ENCODE measurements at places on chromosomes 7 and 10. TPM values are rescaled to one million over a fixed set of nuclear protein-coding genes. Genes with fewer than 3 reads are reported as not detected.

GRCh38 chr10:22805304-22805703, 90.9 kb upstream of the PIP4K2A start:
- no peak for DNase-seq

DNA sequence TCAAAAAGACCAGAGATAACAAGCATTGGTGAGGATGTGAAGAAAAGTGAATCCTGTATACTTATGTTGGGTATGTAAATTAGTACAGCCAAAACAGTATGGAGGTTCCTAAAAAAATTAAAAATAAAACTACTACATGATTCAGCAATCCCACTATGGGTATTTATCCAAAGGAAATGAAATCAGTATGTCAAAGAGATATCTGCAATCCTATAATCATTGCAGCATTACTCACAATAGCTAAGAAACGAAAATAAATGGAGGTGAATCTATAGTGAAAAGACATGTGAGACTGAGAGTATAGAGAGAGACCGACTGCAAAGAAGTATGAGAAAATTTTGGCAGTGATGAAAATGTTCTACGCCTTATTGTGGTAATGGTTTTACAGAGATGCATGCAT, 139.2 kb upstream of the TMEM168 start:
- DNase-seq = no peak

- DNase-seq = no peak
These were observed 48.4 kb upstream of the ITGB1 start for GRCh38 chr10:33006342-33006887.

Gene ADAMTS14
- total RNA-seq = not detected

DNA sequence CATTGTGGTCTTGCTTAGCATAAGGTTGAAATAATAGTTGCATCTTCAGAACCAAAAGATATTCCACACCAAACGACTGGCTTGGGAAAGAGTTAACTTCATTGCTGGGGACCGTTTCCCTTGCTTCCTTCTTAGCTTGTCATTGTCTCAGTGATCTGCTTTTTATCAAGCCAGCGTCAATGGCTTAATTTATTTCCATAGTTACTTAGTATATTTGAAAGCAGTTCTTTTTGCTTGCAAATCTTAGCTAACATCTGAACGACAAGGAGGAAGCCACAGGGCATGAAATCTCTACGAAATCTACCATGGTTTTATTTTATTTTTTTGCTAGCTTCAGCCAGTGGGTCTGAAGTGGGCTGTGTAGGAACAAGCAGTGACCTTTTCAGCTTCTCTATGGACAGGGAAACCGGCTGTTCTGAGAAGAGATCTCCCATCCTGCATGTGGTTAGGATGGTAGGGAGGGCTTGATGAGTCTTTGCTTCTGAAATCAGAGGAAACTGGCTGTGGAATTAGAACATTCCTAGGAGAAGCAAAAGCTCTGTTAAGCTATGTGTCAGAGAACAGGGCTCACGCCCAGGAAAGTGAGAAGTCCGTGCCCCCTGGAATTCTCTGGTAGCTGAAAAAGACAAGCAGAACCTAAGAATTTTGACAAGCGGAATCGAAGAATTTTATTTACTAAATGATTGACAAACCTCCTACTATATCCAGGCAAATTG, 8.0 kb downstream of the SLC18A2 start:
- no peak for DNase-seq

GRCh38 chr7:107396990-107397389, 72.9 kb upstream of the GPR22 start:
- no peak for DNase-seq

Gene IL6
- total RNA-seq = not detected

Gene GNAT3
- total RNA-seq = not detected

GRCh38 chr10:24824536-24824935, 100.8 kb upstream of the ARHGAP21 start:
- DNase-seq = no peak

Gene HABP2
- total RNA-seq = 112 TPM

GRCh38 chr7:75716992-75717626, 21.6 kb downstream of the HIP1 start:
- no peak for DNase-seq

- no peak for DNase-seq
These were observed 314.6 kb downstream of the FRMD4A start for GRCh38 chr10:14016011-14016536.

- DNase-seq = no peak
These were observed 131.2 kb downstream of the CUX1 start for GRCh38 chr7:101948650-101949049.

Gene PRSS2
- total RNA-seq = 5.3 TPM

Gene ARL3
- 24.9 TPM for total RNA-seq

GRCh38 chr7:81469869-81470723, 299.8 kb downstream of the HGF start:
- DNase-seq = peak; percentile 52

- no peak for DNase-seq
These were observed 35.7 kb downstream of the CBX3 start for GRCh38 chr7:26237035-26237807.

GRCh38 chr7:10076660-10077300, 896.9 kb upstream of the PHF14 start:
- no peak for DNase-seq

GRCh38 chr7:114082642-114083165, 163.9 kb upstream of the PPP1R3A start:
- no peak for DNase-seq

GRCh38 chr7:132656846-132657776, 80.8 kb upstream of the PLXNA4 start:
- DNase-seq = no peak

GRCh38 chr10:26479766-26480492, 41.8 kb downstream of the APBB1IP start:
- no peak for DNase-seq

DNA sequence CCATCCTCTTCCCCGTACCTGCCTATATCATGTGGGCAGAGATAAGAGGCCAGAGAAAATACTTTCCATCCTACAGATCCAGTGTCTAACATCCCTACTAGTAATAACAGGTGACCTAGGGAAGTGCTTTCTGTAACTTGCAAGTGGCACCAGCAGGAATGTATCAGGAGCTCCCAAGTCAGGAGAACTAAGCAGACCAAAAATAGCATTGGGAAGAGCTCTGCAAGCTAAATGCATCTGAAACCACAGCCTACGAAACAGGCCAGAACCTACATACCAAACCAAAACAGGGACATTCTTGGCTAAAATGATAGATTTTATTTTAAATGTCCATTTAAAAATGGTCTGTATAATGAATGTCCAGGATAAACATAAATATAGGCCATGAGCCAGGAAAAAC, 680.8 kb downstream of the PHTF2 start:
- no peak for DNase-seq

DNA sequence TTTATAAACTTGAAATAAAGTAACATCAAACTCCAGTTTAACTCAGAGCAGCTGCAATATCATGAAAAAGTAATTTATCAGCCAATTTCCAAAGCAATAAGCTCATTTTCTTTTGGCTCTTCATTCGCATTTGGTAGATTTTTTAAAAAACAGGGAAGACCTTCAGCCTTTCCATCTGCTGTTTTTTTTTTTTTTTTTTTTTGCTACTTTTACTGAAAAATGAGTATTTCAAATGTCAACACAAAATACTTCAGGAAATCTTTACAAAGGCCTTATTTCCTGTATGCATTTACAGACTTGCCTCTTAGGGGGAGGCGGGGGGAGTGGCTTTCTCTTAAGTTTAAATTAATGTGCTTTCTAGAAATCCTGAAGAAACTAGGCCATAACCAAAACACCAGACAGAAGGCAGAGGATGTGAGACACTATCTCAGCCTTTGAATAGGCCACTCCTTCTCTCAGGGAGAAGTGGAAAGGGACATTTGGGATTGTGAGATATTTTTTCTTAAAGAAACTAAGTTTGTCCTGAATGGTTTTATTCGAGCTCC, 91.8 kb downstream of the COL28A1 start:
- DNase-seq = no peak

Gene GNA12
- total RNA-seq = 65.4 TPM

DNA sequence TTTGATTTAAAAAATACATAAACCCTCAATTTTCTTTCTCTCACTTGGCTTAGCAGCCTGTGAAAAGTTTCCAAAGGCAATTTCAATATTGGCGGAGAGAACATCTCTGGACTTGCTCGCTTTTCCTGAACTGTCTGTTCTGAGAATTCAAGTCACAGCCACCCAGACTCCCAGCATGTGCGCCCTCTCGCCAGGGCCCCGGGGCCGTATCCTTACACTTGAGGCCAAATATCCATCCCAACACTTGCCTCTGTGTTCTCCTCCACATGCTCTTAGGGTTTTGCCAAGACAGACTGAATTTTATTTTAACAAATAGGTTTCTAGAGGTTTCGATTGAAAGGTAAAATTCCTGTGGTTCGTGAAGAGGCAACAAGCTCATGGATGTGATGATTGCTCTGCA, 111.5 kb upstream of the GPR26 start:
- no peak for DNase-seq

All from progenitor cell of endocrine pancreas (in vitro differentiated cells).